Kidney glomerular epithelial cell (primary cell): ENCODE measurements at places on chromosomes 5 and 9.

DNA sequence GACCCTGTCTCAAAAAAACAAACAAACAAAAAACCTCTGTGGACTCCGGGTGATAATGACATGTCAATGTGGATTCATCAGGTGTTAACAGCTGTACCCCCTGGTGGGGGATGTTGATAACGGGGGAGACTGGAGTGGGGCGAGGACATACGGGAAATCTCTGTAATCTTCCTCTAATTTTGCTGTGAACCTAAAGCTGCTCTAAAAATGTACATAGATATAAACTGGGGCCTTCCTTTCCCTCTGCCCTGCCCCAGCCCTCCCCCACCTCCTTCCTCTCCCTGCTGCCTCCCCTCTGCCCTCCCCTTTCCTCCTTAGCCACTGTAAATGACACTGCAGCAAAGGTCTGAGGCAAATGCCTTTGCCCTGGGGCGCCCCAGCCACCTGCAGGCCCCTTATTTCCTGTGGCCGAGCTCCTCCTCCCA lies 1.4 kb upstream of the CEL start:
- no peak for DNase-seq

- no peak for DNase-seq
These were observed 35.3 kb upstream of the HSPA9 start for GRCh38 chr5:138610415-138610917.

GRCh38 chr5:142134331-142135010 lies 25.9 kb downstream of the NDFIP1 start:
- no peak for DNase-seq

- no peak for DNase-seq
These were observed 222.5 kb downstream of the EPB41L4A start for GRCh38 chr5:112196584-112196983.

- DNase-seq, result no peak
These were observed 9.6 kb upstream of the LHX2 start for GRCh38 chr9:124001866-124002525.

- DNase-seq, result no peak
These were observed 148.2 kb upstream of the CDKN2B start for GRCh38 chr9:22157276-22157675.

GRCh38 chr5:41503310-41503709 lies 7.1 kb downstream of the PLCXD3 start:
- DNase-seq, result no peak

GRCh38 chr9:112361601-112362000 lies 18.3 kb upstream of the HSDL2 start:
- DNase-seq, result peak; percentile 44

GRCh38 chr5:124713595-124713994 lies 32.8 kb downstream of the ZNF608 start:
- no peak for DNase-seq

- no peak for DNase-seq
These were observed 40.4 kb upstream of the HMHB1 start for GRCh38 chr5:143771602-143772001.

DNA sequence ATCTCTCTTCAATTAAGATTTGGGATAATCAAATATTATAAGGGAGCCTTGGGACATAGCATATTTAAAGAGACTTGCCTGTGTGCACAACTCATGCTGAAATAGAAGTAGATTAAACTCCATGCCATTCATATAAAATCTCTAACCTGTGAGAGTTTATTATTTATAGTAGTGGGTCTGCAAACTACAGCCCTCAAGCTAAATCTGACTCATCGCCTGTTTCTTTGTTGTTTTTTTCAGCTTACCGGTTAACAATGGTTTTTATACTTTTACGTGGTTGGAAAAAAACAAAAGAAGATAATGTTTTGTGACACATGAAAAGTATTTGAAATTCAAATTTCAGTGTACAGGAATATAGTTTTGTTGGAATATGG lies 61.9 kb upstream of the GHR start:
- DNase-seq, result no peak

DNA sequence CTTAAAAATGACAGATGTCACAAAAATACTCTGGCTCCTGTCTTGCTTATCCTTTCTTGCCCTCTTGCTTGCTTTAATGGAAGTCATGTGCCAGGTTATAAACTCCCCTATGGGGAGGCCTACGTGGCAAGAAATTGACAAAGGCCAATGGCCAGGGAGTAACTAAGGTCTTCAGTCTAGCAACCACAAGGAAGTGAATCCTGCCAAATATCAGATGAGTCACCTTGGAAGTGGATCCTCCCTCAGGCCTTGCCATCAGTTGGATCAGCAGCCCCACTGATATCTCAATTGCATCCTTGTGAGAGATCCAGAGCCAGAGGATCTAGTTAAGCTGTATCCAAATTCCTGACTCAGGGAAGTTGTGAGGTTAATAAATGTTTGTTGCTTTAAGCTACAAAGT lies 82.8 kb downstream of the CAAP1 start:
- DNase-seq, result peak; percentile 21

DNA sequence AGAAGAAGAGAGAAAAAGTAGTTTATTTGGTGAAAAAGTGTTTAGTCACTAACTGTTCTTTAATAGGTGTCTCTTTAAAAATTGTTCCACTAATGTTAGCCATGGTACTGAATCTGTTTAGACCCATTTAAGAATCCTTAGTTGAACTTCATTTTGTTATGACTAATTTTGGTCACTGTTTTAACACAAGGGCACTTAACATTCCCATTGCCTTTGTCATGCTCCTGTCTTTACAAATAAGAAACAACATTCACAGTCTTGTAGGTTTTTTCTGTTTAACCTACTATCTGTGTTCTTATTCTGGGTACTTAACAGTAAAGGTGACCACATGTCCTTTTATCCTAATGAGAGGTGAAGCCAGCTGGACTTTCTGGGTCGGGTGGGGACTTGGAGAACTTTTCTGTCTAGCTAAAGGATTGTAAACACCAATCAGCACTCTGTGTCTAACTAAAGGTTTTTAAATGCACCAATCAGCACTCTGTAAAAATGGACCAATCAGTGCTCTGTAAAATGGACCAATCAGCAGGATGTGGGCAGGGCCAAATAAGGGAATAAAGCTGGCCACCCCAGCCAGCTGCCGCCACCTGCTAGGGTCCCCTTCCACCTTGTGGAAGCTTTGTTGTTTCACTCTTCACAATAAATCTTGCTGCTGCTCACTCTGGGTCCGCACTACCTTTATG lies 116.7 kb downstream of the WDR70 start:
- DNase-seq, result peak; percentile 10

DNA sequence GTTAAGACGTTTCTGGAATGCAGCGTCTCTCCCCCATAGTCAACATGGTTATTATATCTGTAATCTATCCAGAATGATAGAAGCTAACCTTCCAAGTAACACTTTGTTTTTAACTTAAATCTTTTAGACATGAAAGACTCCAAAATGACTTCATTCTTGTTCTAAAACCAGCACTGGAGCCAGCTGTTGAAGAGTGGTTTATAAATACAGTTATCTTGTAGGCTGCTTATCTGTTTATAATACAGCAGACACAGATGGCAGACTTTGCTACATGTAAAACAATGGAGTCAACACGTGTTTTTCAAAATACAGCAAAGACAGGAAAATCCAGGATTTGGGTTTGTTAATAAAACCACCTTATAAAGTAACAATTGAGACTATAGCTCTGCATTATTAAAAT lies 48.8 kb upstream of the RETREG1 start:
- peak; percentile 17 for DNase-seq

DNA sequence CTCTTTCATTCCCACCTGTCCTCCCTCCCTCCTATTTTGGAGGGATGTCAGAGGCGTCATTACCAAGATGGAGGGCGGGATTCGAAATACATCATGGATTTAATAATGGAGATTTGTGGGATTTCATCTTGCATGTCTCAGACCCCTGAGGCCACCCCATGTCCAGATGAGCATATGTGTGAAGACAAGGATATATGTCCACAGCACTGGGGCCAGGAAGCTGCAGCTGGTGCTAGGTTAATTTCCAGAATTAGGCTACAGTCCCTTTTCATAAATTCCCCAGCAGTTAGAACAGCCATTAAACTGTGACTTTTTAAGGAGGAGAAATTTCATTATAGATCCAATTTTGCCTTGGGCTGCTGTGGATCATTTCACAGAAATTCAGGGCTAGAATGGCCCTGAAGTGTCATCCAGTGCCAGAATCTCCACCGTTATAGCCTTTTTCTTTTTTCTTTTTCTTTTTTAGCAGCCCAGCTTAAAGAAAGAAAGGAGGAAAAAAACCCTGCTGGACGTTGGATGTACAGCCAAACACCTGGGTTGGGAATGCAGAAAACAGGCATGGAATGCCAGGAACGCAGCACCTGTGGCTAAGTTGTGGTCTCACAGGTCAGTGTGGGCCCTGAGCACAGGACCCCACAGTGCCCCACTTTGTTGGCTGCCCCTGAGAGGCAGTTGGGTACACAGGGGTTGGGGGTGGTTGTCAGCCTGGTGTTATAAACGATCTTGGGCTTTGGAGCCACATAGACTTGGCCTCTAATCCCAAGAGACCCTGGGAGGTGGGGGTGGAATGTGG lies 50.2 kb upstream of the CXCL14 start:
- DNase-seq, result no peak

GRCh38 chr9:69023650-69024049 lies 9.7 kb upstream of the PRKACG start:
- no peak for DNase-seq

DNA sequence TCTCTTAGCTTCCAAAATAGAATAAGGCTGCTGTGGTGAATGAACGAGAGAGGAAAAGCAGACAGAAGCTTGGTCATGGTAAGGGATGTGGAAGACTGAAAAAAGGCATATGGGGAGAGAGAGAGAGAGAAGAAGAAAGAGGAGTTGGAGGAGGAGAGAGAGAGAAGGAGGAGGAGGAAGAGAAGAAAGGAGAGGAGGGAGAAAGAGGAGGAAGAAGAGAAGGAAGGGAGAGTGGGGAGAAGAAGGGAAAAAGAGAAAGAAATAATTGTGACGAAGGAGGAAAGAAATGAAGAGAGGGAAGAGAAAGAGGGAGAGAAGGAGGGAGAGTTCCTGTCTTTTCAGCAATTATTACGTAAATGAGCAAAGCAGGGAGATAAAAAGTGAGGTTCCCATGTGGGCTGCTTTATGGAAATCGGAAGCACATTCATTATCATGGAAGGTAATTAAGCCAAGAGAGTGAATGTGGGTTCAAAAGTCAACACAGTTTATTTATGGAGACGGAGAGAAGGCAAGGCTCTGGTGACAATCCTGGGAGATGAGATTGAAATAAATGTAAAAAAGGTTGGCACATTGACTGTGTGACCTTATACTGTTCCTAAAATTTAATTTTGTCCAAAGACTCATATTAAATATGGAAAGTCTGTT lies 611.2 kb downstream of the KIF4B start:
- no peak for DNase-seq

DNA sequence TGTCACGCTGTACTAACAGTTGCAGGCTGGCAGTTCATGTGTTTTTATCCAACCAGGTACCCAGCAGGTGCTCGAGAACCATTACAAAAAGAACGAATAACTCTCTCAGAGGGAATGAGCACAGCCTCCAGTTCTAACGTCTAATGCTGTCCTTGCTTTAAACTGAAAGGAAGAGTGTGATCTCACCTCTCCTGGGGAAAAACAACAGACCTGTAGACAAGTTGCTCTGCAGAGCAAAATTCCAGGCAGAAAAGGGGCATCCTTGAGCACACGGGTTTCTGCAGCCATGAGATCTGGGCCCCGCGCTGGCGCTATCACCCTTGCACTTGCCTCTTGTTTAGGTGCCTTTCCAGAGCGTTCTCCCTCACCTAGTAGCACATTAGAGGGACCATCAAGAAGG lies 92.5 kb upstream of the DNAH5 start:
- DNase-seq, result peak; percentile 65

GRCh38 chr5:178115814-178116142 lies 2.4 kb downstream of the N4BP3 start:
- DNase-seq, result no peak

DNA sequence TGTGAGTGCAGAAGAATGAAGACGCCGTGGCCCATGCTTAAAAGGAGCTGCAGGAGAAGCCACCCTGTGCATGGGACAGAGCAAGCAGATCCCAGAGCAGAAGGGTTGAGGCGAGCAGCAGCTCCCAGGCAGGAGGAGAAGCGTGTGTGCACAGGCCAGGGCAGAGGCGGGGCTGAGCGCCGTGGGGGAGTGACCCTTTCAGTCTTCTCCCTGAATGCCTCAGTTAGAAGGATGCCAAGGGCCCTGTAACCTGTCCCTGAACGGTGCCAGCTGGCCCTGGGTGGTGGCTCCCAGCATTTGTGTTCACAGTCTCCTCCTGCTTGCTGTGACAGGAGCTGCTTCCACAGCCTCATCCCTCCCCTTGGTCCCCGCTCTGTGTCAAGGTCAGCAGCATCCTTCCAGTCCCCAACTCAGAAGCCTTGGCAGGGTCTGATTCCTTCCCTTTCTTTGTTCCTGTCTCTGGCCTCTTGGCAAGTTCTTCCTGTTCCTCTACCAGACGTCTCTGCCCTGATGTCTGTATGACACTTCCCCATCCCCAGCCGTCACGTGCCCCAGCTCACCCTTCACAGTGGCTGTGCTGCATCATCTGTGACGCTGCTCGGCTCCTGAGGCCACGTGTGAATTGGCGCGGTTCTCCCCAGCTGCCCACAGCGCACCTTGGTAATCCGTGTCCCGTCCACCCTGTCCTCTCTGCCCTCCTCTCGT lies 5.2 kb downstream of the EXOC3 start:
- DNase-seq, result no peak
